ENCODE measurements at places on chromosomes 6 and 20.

DNA sequence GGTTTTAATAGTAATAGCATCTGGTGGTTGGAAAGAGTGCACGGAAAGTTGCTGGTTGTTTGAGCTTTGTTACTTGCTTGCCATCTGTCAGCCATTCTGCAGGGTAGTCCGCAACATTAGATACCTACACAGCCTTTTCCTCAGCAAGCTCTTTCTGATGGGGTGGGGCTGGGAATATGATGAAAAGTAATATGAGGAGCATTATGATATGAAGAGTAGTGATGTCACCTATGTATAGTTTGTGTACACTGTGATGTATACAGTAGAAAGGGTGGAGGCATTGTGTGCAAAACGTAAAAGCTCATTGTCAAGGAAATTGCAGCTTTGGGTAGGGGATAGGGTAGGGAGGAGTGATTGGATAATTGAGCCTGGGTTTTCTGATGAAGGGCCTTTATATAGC, 16.1 kb downstream of the SCAF8 start:
- DNase-seq: no peak

- no peak for DNase-seq
These were observed 394.6 kb downstream of the ZFAND3 start for GRCh38 chr6:38214159-38214558.

- no peak for DNase-seq
These were observed 220.4 kb downstream of the FARS2 start for GRCh38 chr6:5481750-5482149.

- DNase-seq: peak; percentile 13
These were observed 285.8 kb upstream of the SUPT3H start for GRCh38 chr6:45663251-45664221.

GRCh38 chr6:53986165-53986720, 125.0 kb upstream of the MLIP start:
- no peak for DNase-seq

GRCh38 chr6:170449835-170450753, 103.0 kb downstream of the PSMB1 start:
- no peak for DNase-seq

DNA sequence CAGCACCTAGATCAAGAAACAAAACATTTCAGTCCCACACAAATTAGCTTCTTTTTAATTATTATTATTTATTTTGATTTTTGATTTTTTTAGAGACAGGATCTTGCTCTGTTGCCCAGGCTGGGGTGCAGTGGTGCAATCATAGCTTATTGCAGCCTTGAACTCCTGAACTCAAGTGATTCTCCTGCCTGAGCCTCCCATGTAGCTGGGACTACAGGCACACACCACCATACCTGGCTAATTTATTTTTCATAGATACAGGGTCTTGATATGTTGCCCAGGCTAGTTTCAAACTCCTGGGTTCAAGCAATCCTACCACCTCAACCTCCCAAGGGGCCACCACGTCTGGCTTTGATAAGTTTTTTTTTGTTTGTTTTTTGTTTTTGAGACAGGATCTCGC, 24.6 kb downstream of the SNAI1 start:
- DNase-seq: no peak

- DNase-seq: no peak
These were observed 87.2 kb downstream of the PDE7B start for GRCh38 chr6:135938576-135939207.

DNA sequence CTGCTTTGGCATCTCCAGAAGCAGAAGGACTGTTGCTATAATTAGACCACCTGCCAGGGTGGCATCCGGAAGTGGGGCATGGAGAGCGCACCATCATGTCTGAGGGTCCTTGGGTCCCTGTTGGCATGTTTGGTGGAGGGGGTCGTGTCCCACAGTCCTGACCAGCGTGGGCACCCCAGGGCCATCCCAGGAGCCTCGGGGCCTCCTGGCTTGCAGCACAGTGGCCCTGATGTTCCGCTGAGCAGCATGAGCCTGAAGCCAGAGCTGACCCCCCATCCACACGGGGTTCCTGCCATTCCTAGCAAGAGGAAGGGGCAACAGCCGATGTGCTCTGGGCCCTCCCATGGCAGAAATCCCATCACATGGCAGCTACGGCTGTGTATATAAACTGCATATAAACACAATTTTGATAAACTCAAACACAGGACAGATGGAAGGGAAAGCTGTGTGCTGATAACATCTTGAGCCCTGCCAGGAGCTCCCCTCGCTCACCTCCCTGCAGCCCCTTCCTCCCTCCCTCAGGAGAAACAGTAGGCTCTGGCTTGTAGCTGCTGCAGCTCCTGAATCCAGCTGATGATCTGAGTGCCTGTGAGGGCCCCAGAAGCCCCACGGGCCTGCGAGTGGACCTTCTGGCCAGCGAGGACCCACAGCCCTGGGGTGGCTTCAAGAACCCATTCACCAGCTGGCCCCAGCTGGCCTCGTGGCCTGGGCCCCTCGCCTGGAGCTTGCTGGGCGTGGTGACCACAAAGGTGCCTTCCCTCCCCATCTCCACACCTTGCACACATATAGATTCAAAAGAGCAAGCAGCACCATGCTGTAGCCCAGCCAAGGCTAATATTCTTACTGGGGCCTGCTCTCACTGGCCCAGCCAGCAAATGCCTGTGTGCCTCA, 321.6 kb downstream of the CDH4 start:
- no peak for DNase-seq

DNA sequence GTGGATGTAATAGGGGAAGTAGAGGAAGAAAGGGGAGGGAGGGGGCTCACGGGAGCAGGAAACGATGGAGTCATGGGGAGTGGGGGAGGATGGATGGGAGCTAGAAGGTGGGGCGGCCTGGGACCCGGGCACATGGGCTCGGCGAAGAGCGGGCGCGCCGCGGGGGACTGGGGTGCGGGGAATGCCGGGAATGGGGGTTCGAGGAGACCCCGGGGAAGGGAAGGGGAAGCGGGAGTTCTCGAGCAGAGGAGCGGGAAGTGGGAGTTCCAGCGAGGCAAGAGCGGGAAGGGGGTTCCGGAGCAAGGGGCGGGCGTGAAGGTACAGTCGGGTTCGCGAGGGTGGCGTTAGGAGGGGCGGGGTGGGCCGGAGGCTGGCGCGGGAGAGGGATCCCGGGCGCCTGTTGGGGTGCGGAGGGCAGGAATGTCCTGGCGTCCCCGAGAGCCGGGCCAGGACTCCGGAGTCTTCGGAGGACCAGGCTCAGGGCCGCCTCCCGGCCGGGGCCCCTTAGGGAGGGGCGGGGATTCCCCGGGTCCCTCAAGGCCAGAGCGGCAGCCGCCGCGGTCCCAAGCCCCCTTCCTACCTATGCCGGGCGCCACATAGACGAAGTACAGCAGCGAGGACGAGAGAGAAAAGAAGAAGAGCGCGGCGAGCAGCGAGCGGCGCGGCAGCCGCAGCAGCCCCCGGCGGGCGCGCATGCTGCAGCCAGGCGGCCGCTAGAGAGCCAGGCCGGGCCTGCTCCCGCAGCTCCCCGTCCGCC, 504 bp downstream of the B4GALT5 start:
- peak; percentile 13 for DNase-seq

DNA sequence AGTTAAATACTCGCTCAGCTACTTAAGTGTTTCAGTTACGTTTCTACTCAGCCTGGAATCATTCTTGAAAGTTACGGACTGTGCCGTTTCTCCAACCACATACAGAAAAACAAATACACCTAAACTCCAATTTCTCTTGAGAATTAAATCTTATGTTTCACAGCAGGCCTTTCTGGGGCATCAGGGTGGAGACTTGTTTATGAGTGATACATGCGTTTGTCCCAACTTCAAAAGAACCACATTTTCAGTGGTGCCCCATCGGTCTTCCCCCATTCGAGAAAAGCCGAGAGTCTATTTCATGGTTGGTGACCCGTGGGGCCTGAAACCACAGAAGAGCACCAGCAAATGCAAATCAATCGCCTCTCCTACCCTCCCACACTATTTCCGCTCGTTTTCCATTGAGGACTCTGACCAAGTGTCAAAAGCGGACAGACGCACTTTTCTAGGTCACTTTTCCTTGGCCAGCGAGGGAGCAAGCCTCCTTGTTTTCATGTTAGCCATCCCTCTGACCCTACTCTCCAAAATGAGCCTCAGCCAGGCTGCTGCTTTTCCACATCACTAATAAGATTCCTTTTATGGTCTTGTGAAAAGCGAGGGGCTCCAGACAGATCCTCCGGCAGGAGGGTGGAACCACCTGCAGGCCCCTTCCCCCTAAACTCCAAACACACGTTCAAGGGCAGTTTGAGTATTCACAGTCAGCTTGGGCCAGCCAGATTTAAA, 3.1 kb downstream of the JAG1 start:
- DNase-seq: no peak

GRCh38 chr6:43733471-43734293, 36.3 kb upstream of the VEGFA start:
- DNase-seq: peak; percentile 24

DNA sequence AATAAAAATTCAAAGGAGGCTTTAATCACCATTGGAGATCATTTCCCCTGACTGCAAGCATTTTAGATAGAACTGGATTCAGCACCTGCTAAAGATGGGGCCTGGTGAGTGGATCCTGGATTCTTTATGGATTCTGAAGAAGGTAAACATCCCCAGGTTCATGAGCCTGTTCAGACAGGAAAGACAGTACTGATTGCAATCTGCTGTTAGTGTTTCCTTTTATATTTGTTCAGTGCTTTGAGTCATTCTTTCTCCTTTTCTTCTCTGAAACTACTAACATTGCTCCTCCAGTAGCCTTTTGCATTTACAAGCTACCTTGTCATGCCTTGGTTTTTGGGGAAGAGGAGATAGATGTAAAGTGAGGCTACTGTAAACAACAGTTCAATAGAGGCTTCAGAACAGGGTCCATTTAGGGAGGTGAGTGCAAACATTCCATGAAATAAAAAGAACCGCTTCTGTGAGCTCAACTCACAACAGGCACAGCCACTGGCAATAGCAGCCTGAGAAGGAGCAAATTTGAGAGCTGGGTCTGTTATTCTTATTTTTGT, 66.4 kb upstream of the PRL start:
- DNase-seq: no peak

DNA sequence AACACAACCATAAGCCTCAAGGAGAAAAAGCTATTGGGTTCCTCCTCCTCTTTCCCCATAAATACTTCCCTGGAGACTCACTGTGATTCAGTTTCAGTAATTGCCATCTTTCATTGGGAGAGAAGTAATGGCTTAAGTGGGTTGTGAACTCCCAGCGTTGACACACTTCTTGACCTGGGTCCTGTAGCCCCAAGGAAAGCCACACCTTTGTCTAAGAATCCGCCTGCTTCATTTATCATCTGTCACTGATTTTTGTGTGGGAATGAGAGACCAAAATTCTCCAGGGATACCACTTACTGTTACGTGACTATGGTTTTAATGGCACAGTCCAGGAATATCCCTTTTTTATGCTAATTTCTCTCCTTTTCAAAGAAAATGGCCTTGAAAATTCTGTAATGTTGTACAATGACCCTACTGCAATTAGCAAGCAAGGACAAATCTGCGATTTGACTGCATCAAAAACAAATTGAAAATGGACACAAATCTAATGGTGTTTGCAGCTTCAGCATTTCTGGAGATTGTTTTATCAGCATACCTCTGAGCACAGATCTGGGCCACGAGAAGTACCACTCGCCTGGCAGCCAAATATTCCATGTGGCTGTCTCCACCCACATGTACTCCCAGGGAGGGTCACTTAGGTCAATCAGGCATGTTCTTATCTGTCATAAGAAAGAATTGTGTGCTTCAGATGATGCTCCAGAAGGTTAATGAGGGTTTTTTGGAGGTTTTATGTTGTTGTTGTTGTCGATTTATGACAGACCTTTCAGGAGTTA, 29.8 kb downstream of the DCBLD1 start:
- no peak for DNase-seq

GRCh38 chr6:44002067-44002592, 125.1 kb downstream of the MRPL14 start:
- no peak for DNase-seq

GRCh38 chr6:34638834-34639736, 57.5 kb downstream of the ILRUN start:
- DNase-seq: no peak
